ENCODE measurements at places on chromosomes 4 and X. TPM values are rescaled to one million over a fixed set of nuclear protein-coding genes. Genes with fewer than 3 reads are reported as not detected.

Gene FAM47E
- 1.5 TPM for polyA plus RNA-seq

Gene STAG2
- 71.2 TPM for polyA plus RNA-seq

Gene PRICKLE3
- 3.6 TPM for polyA plus RNA-seq

Gene CENPVL2
- not detected for polyA plus RNA-seq

Gene RGN
- 2.5 TPM for polyA plus RNA-seq

Gene GAGE1
- polyA plus RNA-seq = not detected

Gene ACE2
- not detected for polyA plus RNA-seq

Gene HSD17B13
- polyA plus RNA-seq = 0.18 TPM

Gene CXCL9
- polyA plus RNA-seq = 0.05 TPM

Gene TAPT1
- polyA plus RNA-seq = 34.6 TPM

Gene IL15
- polyA plus RNA-seq = 8.7 TPM

Gene TIGD4
- 3.6 TPM for polyA plus RNA-seq

Gene XAGE2
- not detected for polyA plus RNA-seq

Gene C4orf54
- polyA plus RNA-seq = 111 TPM

Gene CSAG1
- not detected for polyA plus RNA-seq

Gene TSPAN5
- 13.0 TPM for polyA plus RNA-seq

Gene NPY1R
- polyA plus RNA-seq = 3.1 TPM

Gene PLP1
- polyA plus RNA-seq = 54.6 TPM

Gene IGFBP7
- 102 TPM for polyA plus RNA-seq

Gene TEX11
- polyA plus RNA-seq = 0.06 TPM
